Effector memory CD8-positive, alpha-beta T cell (primary cell): ENCODE measurements at places on chromosomes 4 and X.

DNA sequence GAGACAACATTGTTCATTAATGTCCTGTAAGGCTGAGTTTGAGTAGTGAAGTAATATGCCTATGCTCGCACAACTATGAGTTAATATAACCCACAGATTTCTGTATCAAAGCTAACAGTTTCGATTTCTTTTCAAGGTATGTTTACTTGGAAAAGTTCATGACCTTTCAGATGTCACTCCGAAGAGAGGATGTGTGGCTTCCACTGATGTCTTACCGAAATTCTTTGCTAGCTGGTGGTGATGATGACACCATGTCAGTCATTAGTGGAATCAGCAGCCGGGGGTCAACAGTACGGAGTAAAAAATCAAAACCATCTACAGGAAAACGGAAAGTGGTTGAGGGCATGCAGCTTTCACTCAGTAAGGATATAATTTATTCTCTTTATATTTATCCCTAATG is 124.9 kb downstream of the STAG2 start:
- H3K4me3 ChIP-seq = peak overlapping the region; percentile 31
- no peaks in the 10 kb centered on the region for H3K27me3 ChIP-seq
- H3K36me3 ChIP-seq = peaks cover 68% of the 10 kb centered on the region
- DNase-seq = no peak
- H3K27ac ChIP-seq = peak overlapping the region; percentile 44

GRCh38 chrX:37578045-37578444 is 6.6 kb downstream of the LANCL3 start:
- H3K4me1 ChIP-seq = peaks cover 8% of the 10 kb centered on the region
- H3K36me3 ChIP-seq = no peaks in the 10 kb centered on the region

- no peaks in the 10 kb centered on the region for H3K4me1 ChIP-seq
- H3K27ac ChIP-seq = no peak overlapping the region
- no peak overlapping the region for H3K4me3 ChIP-seq
- DNase-seq = no peak
These were observed 223.1 kb downstream of the CLCN4 start for GRCh38 chrX:10379878-10380277.

- H3K36me3 ChIP-seq = peaks cover 2% of the 10 kb centered on the region
- no peak overlapping the region for H3K27ac ChIP-seq
- DNase-seq = no peak
- no peaks in the 10 kb centered on the region for H3K27me3 ChIP-seq
- H3K4me1 ChIP-seq = no peaks in the 10 kb centered on the region
These were observed 144.9 kb downstream of the ENOX2 start for GRCh38 chrX:130758072-130758471.

DNA sequence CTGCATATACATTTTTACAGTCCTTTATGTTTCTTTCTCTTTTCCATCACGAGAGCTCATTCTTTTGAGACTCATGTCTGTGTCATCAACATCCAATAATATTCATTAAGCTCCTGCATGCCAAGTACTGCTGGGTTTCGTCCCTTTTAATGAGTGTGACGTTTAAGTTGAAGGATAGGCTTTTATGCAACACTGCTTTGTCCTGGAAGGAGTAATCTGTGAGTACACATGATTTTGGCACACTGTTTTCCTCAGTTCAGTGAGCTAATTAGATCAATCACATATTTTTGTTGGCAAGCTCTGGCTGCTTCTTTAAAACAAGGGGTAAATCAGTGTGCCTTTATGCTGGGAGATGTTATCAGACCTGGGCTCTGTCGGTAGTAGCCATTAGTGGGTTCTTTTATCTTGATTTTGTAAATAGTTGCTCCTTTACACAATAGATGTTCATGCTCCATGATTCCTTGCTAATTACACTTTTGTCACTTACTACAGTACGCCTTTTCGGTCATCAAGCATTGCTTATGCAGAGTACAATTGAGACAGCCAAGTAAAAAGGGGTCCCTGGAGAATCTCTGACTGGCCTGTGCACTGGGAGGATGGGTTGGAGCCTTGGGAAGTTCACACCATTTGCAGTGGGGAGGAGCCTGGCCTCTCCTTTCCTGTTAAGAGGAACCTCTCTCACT is 132.6 kb downstream of the FHIP1A start:
- no peaks in the 10 kb centered on the region for H3K4me1 ChIP-seq
- H3K4me3 ChIP-seq = no peak overlapping the region
- H3K27ac ChIP-seq = no peak overlapping the region
- DNase-seq = no peak

- no peak for DNase-seq
- H3K4me3 ChIP-seq = no peak overlapping the region
- no peaks in the 10 kb centered on the region for H3K36me3 ChIP-seq
- no peaks in the 10 kb centered on the region for H3K4me1 ChIP-seq
- no peak overlapping the region for H3K27ac ChIP-seq
- peaks cover 9% of the 10 kb centered on the region for H3K27me3 ChIP-seq
These were observed 26.8 kb downstream of the MGST2 start for GRCh38 chr4:139692309-139693012.

DNA sequence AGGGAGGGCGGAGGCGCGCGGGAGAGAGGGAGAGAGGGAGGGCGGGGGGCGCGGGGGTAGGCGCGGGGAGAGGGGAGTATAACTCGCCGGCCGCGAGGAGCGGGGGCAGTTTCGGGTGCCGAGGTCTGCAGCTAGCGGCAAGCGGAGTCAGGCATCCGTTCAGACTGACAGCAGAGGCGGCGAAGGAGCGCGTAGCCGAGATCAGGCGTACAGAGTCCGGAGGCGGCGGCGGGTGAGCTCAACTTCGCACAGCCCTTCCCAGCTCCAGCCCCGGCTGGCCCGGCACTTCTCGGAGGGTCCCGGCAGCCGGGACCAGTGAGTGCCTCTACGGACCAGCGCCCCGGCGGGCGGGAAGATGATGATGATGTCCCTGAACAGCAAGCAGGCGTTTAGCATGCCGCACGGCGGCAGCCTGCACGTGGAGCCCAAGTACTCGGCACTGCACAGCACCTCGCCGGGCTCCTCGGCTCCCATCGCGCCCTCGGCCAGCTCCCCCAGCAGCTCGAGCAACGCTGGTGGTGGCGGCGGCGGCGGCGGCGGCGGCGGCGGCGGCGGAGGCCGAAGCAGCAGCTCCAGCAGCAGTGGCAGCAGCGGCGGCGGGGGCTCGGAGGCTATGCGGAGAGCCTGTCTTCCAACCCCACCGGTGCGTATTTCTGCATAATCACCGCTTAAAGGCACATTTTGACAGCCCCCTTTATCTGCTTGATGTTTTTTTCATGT is at the start of gene POU4F2:
Gene POU4F2 (plus strand): TSS at position 108 of the 720 bp plus-strand sequence. CDS start 248 bp downstream, at position 356.
- peaks cover 3% of the 10 kb centered on the region for H3K36me3 ChIP-seq
- H3K27ac ChIP-seq = no peak within 1 kb of the TSS
- DNase-seq = no peak
- peaks cover 16% of the 10 kb centered on the region for H3K4me1 ChIP-seq
- H3K4me3 ChIP-seq = peak within 1 kb of the TSS; percentile 79
- peaks cover 81% of the 10 kb centered on the region for H3K27me3 ChIP-seq
